ENCODE measurements at places on chromosomes 13 and 19.

DNA sequence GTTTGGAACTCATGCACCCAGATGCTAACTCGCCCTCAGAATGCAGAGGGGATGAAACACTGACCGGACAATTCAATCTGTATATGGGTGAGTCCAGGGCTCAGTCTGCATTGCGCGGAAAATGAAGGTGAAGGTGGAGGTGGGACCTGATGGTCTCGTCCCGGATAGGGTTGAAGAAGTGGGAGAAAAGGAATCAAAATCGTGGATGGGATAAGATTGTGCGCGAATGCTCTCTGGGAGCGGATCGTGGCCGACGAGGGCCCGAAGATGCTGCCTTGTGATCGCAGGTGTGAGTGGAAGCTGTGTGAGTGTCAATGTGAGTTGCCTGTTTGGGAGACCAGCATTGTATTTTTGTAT is 594 bp upstream of the ZNF850 start:
- DNase-seq, result no peak

GRCh38 chr19:45659096-45659729 is 8.8 kb upstream of the GIPR start:
- DNase-seq, result no peak

GRCh38 chr13:45064889-45065288 is 55.4 kb upstream of the GTF2F2 start:
- DNase-seq, result no peak

DNA sequence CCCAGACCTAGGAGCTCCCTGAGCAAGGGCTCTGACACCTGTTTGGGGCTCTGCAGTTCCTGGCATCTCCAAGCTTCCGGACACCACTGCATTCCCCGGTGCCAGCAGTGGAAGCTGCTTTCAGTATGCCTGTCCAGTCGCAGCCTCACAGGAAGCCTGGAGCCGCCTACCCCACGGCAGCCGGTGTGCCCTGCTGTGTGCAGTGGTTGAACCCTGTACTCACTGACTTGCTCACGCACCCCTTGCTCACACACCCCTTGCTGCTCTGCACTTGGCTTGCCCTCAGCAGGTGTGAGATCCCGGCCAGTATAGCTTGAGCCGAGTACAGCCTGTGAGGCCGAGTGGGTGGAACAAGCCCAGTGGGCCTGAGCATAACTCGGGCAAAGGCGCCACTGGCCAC is 70.3 kb downstream of the PIBF1 start:
- no peak for DNase-seq

DNA sequence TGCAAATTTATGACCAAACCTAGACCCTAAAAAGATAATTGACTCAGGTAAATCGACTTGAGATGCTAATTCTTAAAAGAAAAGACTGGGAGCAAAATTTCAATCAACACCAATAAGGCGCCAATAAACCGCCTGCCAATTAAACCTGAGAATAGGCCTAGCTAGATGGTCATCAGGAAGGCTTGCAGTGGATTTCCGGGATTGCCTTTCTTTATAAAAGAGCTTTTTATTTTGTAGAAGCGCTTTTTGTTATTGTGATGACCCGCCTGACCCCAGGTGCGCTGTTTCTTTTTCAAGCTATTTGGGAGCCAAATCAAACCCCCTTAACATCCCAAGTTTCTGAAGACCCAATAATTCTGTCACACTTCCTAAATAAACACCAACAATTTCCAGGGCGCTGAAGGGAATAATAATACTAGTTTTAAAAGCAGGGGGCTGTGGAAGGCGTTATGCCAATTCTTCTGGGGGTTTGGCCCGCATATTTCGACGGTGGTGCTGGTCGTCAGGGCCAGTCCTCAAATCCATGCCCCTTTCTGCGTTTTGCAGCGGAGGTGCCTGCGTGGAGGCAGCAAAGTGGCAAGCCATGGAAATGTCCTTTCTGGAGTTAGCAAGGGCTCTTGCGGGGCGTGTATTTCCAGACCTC is 2.9 kb upstream of the ZIC5 start:
- no peak for DNase-seq

Measured in NCI-H1048 (cell line).